ENCODE measurements at places on chromosomes 4 and X.

- DNase-seq: no peak
Measured at GRCh38 chrX:118239178-118239870, 106.6 kb upstream of the WDR44 start.

- DNase-seq: peak; percentile 67
Measured at GRCh38 chr4:1746265-1746691, 25.0 kb downstream of the TACC3 start.

DNA sequence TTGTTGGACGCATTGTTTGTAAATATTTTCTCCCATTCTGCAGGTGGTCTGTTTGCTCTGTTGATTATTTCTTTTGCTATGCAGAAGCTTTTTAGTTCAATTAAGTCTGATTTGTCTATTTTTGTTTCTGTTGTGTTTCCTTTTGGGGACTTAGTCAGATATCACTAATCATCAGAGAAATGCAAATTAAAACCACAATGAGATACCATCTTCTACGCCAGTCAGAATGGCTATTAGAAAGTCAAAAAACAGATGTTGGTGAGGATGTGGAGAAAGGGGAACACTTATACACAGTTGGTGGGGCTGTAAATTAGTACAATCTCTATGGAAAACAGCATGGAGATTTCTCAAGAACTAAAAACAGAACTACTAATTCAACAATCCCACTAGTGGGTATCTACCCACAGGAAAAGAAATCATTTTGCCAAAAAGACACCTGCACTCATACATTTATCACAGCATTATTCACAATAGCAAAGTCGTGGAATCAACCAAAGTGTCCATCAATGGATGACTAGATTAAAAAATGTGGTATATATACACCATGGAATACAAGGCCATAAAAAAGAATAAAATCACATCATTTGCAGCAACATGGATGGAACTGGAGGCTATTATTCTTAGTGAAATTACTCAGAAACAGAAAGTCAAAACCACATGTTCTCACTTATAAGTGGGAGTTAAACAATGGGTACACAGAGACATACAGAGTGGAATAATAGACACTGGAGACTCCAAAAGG, 8.1 kb downstream of the COQ2 start:
- peak; percentile 22 for DNase-seq

DNA sequence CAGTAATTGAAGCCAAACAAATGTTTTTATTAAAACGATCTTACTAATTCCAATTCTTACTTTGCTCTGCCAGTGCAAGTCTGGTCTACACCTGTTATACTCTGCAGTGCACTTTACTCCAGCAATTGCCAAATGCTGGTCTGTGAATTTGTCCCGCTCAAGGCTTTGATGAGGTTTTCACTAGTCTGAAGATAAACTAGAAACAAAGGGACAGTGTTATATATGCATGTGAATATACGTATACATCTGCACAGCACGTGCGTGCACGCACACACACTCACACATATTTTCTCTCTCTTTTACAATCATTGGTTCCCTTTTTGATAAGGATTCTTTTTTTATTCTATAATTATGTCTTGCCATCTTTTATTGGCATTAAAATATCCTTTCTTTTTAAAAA, 88.5 kb upstream of the LCORL start:
- no peak for DNase-seq

- DNase-seq: peak; percentile 16
Measured at GRCh38 chrX:261167-261918, 19.8 kb upstream of the PLCXD1 start.

DNA sequence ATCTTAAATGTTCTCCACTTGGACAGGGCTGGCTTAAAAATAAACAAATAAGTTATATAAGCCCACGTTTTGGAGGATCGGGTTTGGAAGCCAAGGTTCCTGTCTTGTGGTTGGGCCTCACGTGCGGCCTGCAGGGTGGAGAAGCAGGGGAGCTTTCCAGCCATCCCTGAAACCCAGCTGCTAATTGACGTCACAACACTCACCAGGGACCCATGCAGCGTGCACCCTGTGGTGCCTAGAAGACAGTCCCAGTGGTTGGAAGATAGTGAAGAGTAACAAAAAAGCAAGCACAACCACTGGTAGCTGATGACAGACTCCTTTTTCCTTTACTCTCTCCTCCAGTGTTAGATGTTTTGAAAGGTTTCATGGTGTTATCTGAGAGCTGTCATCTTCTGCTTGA, 142.0 kb upstream of the RBPJ start:
- DNase-seq: no peak

GRCh38 chr4:111849746-111850284, 295.4 kb upstream of the FAM241A start:
- DNase-seq: no peak

GRCh38 chr4:115272185-115272584, 158.8 kb upstream of the NDST4 start:
- DNase-seq: no peak

GRCh38 chr4:77699731-77700210, 94.2 kb downstream of the CXCL13 start:
- peak; percentile 88 for DNase-seq

GRCh38 chr4:32826169-32826568, 2106.0 kb downstream of the PCDH7 start:
- DNase-seq: no peak

- no peak for DNase-seq
Measured at GRCh38 chrX:18543738-18544137, 118.3 kb downstream of the CDKL5 start.

DNA sequence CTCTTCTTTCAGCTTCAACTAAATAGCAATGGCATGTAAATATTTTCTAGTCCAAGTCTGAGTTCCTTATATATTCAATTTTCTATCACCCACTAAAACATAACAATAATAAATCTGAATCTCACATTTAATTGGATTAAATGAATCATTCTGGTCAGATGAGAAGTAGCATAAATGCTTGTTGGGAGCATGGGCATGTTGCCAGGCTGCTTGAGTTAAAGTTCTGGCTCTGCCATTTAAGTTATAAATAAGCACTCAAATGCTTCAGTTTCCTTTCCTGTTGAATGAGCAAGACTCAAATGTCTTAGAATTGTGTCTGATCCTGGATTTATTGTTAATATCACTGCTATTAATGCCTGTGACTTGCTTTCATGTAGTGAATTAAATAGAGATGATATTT, 496.3 kb downstream of the STPG2 start:
- DNase-seq: no peak

- no peak for DNase-seq
Measured at GRCh38 chr4:176709417-176709816, 83.3 kb downstream of the VEGFC start.

- no peak for DNase-seq
Measured at GRCh38 chrX:133415276-133416105, at the start of gene GPC4. Gene GPC4 (minus strand): TSS chrX:133415489. CDS start chrX:133414965, 524 bp downstream.

DNA sequence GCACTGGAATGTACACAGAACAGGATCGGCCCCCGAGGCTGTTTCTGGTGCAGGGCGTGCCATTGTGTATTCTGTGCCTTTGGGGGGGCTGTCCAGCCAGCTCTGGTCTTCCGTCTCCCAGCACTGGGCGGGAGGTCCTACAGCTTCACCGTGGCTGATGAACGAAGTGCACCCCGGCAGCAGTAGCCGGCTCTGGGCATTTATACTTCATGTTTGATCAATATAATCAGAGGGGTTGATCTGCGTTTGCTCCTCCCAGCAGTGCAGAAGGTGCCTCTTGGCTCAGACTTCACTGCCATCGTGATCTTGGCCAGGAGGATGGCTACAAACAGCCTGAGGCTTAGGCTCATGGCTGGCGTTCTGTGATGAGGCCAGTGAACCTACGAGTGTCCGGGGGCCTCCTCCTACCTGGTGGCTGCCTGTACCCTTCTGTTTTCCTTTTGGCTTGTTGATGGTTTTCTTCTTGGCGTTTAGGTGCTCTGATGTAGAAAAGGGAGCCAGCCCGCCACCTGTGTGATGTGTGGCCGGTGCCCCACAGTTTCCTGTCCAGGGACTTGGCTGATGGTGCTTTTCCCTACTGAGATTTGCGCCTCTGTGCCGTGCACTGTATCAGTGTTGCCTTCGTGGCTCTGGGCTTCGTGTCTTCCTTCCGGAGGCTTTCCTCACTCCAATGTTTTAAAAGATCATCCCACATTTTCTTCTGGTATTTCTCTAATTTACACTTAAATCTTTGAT, 31.2 kb upstream of the HGFAC start:
- DNase-seq: no peak

DNA sequence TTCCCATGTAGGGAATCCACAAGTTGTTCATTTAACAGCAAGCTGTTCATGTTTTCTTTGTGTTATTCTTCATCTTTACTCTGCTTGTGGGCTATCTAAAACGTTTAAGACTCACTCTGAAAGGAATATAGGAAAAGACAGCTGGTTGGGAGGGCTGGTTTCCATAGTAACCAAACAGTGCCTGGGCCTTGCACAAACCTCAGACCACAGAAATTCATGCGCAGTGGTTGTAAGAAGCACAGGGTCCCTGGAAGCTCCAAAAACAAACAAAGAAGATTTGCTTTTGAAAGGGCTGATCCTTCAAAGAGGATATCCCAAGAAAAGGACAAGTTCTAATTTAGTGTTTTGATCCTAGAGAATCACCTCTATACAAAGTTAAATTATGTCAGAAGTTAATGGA, 7.8 kb downstream of the SERTM2 start:
- DNase-seq: no peak

GRCh38 chr4:42501624-42502401, 104.5 kb downstream of the SHISA3 start:
- no peak for DNase-seq

GRCh38 chr4:18636001-18636585, 614.5 kb upstream of the LCORL start:
- no peak for DNase-seq

GRCh38 chr4:100907465-100908454, 389.9 kb upstream of the EMCN start:
- peak; percentile 7 for DNase-seq

GRCh38 chrX:47030339-47030738, 47.9 kb upstream of the RGN start:
- peak; percentile 57 for DNase-seq

Data from EL (cell line).